Inflammatory macrophage treated with lipopolysaccharide for 1 hour (primary cell): ENCODE measurements at places on chromosomes 3 and 15.

- DNase-seq, result no peak
Observed at GRCh38 chr3:100482176-100482575, 10.2 kb upstream of the TMEM45A start.

DNA sequence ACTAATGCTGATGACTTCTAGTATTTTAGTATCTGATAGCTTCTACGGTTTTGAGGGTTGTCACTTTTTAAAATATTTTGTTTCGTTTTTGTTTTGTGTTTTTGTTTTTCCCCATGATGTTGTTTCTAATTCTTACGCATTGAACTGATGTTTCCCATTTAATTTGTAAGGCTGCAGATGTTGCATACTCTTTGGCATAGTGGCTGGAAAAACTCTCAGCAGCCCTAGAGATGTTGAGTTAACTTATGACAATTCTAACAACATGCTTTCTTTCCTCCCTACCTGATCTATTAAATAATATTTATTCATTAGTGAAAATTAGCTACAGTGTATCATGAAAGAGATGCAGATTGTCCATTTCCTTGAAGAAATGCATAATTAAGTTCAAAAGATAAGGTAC is 559.3 kb upstream of the GRM7 start:
- DNase-seq, result no peak

- DNase-seq, result no peak
Observed at GRCh38 chr3:908839-909238, 184.0 kb upstream of the CNTN6 start.

- DNase-seq, result no peak
Observed at GRCh38 chr15:80308002-80308401, 56.0 kb upstream of the CTXND1 start.

DNA sequence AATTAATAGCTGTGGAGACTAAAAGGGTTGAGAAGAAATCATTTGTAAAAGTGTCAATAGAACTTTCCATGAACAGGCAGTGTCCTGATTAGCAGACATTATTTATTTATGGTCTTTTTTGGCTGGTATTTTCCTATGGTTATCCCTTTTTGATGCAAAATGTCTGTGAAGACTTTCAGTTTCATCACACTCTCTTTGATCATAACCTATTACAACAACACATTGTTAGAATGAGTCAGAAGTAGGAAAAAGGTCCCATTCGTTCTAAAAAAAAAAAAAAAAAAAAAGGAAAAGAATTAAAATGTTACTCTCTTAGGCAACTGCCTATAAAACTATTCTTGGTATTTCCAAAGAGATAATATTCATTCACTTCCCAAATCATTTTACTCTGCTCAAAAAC is 62.1 kb downstream of the SLC49A4 start:
- DNase-seq, result peak; percentile 90

DNA sequence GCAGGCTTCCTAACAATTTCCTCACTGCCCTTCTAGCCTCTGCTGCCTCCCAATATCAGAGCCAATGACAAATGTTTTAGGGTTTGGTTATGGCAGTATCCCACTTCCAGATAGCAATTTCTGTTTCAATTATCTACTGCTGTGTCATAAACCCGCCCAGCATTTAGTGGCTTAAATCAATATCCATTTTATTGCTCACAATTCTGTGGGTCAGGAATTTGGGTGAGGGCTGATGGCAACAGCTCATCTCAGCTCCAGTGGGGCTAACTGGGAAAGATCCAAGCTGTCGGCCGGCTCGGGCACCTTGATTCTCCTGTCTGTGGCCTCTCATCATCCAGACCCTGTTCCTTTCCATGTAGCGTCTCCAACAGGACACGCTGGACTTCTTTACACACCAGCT is 85.3 kb upstream of the GOLGA8J start:
- no peak for DNase-seq

GRCh38 chr3:36401056-36401455 is 20.8 kb downstream of the STAC start:
- DNase-seq, result no peak

DNA sequence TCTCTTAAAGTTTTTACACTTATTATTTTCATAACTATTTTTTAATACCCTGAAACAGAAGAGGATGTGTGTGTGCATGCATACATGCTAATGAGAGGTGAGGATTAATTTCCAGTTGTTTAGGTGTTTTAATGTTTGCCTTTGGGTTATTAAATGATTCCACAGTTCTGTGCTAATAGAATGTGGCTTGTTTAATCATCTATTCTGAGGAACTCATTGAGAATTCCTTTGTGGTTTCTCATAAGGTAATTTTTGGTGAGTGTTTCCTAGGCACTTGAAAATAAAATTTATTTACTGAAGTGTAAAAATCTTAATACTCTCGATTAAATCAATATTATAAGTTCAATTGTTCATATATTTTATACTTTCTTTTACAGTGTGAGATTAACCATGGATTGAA is 38.0 kb downstream of the STAC start:
- no peak for DNase-seq

DNA sequence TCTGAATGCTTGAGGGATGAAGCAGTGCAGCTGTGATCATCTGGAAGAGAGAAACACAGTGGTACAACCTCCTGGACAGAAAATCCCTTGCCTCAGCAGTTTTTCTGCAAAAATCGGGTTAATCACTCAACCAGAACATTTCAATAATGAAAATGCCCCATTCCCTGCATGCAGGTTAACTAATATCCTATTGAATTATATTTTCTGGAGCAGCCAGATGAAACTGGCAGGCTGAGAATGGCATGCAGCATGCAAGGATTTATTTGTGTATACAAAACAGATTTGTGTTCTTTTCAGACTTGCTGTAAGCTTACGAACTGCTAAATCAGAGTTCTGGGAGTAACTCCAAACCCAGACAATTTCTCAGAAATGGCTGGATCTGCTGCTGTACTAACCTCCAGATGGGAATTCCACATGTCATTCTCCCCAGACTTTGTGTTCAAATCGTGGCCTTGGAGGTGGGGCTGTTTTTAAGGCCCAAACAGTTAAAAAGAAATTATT is 39.1 kb downstream of the SLC9A9 start:
- no peak for DNase-seq

DNA sequence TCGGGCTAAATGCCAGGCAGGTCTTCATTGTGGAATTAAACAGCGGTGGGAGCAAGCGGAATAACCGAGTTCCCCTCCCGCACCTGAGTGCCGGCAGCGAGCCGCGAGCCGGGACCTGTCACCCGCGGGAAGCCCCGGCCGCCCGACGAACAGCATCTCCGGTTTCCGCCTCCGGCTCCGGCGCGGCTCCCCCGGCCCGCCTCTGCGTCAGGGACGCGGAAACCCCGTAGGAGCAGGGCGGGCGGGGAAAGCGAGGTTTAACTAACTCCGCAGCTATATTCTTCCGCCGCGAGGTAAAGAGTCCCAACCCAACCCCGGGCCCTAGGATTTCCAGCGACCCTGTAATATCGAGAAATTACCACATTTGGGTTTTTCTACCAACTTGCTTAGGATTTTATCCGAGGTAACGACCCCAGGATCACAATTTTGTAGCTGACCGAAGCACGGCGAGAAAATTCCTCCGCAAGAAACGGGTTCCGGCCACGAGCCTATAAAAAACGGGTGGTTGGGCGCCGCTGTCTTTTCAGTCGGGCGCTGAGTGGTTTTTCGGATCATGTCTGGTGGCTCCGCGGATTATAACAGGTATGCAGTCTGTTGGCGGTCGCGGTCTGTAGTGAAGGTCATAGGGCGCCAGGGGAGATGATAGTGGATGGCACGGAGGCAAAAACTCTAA is at the start of gene EIF4A2:
Gene EIF4A2, plus strand, starts transcription at position 520 of the 673 bp plus-strand sequence. Its CDS starts 34 bp downstream, at position 554.
- peak; percentile 94 for DNase-seq

DNA sequence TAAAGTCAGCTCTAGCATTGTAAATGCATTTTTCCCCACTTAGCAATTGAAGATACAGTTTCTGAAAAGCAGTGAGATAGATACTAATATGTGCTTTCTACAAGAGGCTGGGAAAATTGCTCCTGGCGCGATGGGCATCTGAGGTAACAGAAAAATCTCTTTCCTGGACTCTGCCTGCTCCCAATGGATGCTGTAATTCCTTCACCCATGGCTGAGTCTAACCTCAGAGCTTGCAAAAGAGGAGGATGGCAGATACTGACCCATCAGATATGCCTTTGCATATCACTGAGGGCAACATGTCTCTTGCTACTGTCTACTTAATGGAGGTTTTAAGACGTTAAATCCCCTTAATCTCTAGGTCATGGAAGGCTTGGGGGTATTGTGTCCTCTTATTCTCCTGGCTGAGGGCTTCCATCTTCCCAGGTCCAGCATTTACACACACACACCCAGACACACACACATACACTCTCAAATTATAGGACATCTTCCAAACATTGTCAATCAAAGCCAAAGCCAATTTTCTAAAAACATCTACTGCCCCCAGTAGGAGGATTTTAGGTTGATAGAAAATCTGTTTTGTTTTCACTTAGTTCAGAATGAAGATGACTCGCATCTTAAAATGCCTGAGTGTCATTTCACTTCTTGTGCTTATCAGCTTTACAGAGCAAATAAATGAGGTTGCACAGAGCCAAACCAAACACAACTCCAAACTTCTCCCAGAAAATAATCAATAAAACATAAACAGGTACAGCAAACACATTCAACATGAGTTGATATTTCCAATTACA is 2.4 kb downstream of the TRPM1 start:
- DNase-seq, result peak; percentile 6

DNA sequence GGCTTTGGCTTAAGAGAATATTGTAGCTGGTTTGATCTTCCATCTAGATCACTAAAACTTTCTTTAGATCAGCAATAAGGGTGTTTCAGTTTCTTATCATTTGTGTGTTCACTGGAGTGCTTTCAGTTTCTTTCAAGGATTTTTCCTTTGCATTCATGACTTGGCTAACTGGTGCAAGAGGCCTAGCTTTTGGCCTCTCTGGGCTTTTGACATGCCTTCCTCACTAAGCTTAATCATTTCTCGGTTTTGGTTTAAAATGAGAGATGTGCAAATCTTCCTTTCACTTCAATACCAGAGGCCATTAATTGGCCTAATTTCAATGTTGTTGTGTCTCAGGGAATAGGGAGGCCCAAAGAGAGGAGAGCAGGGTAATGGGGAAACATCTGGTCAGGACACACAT is 30.3 kb upstream of the CCNB2 start:
- DNase-seq, result no peak

DNA sequence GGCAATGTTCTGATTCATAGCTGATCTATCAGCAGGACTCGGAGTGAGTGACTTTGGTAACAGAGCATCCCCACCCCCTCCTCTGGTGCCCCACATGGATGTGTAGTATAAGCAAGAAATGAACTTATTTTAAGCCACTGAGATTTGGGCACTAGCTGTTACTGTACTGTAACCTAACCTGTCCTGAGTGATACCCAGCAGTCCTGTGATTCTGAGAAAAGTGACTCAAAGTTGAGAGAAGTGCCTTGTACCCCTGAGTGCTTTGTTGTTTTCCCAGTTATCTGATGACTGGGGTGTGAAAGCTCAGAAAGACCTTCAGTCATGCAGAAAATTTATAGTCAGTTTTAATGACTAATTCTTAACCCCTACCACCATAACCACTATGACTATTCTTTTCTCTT is 439.9 kb upstream of the RBMS3 start:
- DNase-seq, result no peak

- DNase-seq, result no peak
Observed at GRCh38 chr3:169305460-169305859, 358.1 kb downstream of the MECOM start.

- DNase-seq, result no peak
Observed at GRCh38 chr3:119831941-119832371, 50.1 kb downstream of the NR1I2 start.

DNA sequence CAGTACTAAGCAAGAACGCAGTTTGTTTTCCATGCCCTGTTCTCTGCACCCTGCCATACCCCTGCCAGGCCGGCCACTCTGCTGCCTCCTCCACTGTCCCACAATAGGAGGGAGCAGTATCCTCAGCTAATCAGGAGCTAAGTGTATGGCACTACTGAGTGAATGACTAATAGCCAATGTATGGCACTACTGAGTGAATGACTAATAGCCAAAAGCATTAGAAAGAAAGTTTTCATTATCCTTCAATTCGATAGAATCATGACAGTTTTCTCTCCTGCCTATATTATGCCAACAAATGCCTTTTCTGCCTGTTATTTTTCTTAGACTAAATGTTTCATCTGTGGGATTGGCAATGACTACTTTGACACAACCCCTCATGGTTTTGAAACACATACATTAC is 107.5 kb upstream of the CHRM5 start:
- no peak for DNase-seq

GRCh38 chr3:57596495-57597126 is 533 bp downstream of the ARF4 start:
- peak; percentile 82 for DNase-seq

GRCh38 chr15:34154725-34155204 is 52.9 kb downstream of the PGBD4 start:
- DNase-seq, result no peak

DNA sequence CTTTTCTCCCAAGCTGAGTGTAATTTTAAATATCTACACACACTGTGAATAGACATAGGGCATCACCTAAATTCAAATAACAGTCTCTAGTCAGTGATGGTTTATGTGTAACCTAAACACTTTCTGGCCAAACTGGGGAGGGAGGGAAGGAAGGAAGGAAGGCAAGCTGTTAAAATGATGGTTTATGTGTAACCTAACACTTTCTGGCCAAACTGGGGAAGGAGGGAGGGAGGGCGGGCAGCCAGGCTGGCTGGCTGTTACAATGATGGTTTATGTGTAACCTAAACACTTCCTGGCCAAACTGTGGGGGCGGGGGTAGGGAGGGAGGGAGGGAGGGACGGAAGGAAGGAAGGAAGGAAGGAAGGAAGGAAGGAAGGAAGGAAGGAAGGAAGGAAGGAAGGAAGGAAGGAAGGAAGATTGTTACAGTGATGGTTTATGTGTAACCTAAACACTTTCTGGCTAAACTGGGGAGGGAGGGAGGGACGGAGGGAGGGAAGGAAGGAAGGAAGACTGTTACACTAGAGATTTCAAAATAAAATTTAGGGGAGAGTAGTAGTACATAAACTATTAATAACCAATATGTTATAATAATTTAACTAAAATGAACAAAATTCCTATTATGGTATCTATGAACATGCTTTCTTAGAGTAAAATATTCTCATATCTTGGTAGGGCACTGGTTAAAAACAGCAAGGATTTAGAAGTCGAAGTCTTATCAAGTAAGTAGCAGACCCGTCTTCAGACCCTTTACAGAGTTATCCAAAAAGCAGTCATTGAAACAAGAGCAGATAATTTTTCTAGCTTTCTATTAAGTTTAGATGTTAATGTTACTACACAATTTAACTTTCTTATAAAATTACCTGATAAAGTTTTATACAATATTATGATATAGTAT is 148.1 kb downstream of the LMLN start:
- DNase-seq, result no peak

GRCh38 chr3:83953417-83954089 is 1005.2 kb upstream of the CADM2 start:
- DNase-seq, result no peak
